ENCODE measurements at places on chromosomes 5 and 9.
A peak's percentile ranks its signal among the peaks of the same experiment; 100 is the strongest.

GRCh38 chr9:36486329-36486932, 86.3 kb upstream of the MELK start:
- peak; percentile 12 for DNase-seq

DNA sequence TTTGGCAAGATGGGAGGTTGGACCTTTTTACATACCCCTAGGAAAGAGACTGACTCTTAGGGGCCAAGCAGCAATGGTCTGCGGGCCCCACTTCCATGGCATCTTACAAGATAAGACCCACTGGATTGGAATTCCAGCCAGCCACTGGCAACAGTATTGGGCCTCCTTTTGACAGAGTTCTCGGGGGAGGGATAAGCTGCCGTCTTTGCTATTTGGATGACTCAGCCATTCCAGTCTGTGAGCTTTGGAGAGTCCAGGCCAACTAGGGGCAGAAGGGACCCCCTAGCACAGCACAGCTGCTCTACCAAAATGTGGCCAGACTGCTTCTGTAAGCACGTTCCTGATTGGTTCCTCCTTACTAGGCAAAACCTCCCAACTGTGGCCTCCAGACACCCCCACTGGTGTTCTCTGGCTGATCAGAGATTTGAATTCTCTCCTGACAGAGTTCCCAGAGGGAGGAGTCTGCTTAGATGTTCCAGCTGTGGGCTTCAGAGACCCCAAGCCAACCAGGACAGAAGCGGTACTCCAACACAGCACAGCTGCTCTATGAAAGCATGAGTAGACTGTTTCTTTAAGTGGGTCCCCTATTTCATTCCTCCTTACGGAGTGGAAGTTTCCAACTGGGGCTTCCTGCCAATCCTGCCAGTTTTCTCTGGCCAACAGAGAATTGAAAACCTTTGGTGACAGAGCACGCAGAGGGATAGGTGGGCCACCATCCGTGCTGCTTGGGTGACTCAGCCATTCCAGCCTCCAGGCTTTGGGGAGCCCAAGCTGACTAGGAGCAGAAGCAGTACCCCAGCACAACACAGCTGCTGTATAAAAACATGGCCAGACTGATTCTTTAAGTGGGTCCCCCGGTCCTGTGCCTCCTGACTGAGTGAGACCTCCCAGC, 672.1 kb upstream of the RIOK2 start:
- DNase-seq, result no peak

GRCh38 chr5:92991581-92992067, 589.4 kb downstream of the NR2F1-AS1 start:
- DNase-seq, result peak; percentile 16

DNA sequence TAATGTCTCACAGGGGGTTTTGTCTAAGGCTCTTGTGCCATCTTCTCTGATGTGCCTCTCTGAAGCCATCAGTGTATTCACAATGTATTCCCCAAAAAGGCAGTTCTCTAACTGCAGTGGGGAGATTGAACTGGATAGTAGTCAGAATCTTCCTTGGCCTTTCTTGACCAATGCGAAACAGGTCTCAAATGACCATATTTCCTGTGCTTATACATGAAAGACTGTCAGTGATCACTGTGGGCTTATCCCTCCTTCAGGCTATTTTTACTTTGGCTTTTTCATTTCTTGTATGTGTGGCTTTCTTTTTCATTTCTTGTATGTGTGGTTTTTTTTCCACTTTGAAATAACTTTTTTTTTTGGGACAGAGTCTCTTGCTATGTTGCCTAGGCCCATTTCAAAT, 19.7 kb downstream of the HMGXB3 start:
- DNase-seq, result no peak

- no peak for DNase-seq
Observed at GRCh38 chr9:97849980-97850379, 3.0 kb upstream of the FOXE1 start.

DNA sequence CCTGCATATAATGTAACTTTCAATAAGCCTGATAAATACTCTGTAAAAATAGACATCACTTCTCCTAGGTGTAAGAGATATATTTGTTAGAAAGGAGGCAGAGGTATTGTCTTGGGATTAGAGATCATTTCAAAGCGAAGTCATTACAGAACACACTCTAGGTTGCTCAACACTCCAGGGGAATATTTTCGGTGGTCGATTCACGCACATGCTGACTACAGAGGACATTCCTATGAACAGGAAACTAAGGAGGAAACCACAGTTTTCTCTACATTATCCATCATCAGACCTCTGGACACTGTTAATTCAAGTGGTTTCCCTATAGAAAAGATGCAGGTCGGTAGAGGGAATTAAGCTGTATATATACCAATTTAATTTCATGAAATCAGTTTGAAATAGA, 370.0 kb downstream of the NDUFS4 start:
- no peak for DNase-seq

GRCh38 chr5:156241266-156241665, 85.7 kb upstream of the SGCD start:
- no peak for DNase-seq

- peak; percentile 34 for DNase-seq
Observed at GRCh38 chr5:3584724-3585531, 10.7 kb upstream of the IRX1 start.

DNA sequence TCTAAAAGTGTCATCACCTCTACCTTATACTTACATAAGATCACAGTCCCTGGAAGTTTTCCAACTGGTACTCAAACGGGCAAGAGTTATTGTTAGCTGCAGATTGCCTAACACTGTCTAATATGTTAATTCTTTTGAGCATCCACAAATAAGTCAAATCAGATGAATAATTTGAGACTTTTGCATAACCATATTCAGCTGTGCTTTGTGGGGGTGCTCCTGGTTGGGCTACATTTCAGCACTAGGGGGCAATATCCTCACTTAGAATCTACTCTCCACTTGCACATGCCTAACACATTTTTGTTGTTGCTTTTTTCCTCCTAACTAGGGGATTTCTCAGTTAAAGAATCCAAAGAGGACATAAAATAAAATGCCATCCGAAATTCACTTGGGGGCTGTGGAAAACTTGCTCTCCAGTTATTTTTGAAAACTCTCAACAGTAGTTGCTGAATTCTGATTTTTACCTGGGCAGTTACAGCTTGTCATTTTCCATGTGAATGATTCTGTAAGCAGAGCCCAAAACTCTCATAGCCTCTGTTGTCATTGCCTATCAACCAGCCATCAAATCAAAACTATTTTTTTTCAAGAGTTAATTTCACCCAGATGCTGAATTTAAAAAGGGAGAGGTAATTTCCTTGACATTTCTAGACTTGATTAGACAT, 71.5 kb downstream of the TRIM36 start:
- peak; percentile 38 for DNase-seq

- DNase-seq, result no peak
Observed at GRCh38 chr9:134319306-134320125, 6.7 kb upstream of the RXRA start.

DNA sequence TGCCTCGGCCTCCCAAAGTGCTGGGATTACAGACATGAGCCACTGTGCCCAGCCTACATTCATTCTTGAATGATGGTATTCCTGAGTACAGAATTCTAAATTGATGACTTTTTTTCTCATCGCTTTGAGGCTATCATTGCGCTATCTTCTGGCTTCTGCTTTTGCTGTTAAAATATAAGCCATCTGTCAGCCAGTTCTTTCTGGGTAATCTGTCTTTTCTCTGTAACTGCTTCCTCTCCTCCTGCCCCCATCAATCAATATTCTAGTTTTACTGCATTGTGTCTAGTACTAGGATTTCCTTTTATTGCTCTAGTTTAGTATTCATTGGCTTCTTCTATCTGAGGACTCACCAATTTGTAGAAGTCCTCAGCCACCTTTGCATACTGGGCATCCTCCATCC, 89.0 kb downstream of the PLPP1 start:
- no peak for DNase-seq

GRCh38 chr9:94867281-94867841, 140.9 kb downstream of the AOPEP start:
- no peak for DNase-seq

DNA sequence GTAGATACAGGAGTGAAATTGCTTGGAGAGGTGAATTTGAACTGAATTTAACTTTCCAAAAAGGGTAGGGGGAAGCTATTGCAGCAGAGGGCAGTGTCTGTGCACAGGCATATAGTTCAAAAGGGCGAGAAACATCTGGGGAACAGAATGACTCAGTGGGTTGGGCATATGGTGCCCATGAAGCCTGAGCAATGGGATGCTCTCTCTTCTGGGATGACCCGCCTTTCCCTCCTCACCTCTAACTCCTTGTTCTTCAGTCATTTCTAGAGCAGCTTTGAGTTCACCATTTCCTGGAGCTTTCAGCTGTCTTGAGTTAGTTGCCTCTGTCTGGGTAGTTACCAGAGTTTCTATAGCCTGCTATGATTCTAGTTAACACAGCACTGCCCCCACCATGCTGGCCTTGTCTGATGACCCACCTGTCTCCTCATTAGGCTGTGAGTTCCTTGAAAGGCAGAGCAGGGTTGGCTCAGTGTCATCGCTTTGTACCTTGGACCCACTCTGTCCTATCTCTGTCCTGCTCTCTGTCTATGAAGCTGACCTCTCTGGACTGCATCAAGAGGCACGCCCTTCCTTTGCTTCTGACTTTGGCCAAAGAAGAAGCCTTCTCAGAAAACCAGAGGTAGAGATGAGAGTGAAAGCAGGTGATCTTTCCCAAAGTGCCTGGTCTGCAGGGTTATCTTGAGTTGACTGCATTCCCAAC, 299.6 kb upstream of the KLF4 start:
- DNase-seq, result no peak

DNA sequence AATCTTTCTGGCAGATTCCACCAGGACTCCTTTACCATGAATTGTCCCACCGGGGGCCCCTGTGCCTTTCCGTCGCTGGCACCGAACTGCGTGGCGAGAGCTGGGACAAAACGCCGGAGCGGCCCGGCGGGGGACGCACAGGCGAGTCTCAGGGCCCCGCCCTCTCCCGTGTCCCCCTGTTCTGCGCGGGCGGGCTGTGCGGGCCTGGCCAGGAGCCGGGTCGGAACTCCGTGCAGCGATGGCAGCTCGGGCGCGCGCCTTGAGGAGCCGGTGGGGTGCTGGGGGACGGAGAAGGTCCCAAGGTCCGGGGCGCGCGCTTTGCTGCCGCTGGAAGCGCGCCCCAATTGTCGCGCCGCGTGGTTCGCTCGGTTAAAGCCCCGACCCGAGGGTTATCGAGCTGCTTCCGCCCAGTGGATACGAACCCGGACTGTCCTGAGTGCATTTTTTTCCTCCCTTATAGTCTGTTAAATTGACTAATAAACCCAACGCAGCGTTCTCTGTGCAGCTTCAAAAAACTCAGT, 125.3 kb downstream of the TMEM174 start:
- DNase-seq, result no peak

DNA sequence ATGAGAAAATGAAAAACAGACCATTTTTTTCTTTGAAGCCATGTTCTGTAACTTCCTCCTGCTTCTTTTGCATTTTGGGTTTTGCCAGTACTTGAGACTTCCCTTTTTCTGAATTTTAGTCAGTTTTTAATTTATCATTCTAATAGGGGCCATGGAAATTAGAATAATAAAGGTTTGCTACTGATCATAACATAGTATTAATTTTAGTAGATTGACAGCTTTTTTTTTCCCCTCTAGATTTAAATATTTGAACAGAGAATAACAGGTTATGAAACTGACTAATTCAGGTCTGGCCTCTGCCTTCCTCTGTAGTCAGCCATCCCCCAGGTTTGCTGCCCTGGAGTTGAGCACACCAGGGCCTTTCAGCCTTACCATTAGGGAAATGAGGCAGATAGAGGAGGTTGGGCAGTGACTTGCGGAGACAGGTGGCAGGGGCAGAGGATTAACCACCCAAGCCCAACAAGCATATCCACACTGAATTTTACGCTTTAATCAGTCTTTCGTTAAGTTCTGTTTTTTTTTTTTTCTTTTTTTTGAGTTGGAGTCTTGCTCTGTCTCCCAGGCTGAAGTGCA, 80.1 kb upstream of the TNFAIP8 start:
- DNase-seq, result peak; percentile 23

DNA sequence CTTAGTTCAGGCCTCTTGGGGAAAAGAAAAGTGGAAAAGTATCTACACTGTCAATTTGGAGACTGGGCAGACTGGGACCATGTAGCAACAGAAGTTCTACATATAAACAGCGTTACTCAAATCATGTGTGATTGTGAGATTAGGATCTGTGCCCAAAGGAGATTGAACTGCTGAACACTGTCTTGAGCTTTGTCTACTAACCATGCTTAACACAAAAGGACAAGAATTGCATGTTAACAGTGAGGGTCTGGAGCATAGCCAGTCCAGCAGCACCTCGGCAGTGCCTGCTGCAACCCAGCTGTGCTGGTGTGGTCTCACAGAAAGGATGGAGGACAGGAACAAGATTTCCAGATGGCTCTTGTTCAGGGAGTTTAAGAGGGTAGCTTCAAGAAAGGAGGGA, 5.7 kb downstream of the PAM start:
- DNase-seq, result no peak

DNA sequence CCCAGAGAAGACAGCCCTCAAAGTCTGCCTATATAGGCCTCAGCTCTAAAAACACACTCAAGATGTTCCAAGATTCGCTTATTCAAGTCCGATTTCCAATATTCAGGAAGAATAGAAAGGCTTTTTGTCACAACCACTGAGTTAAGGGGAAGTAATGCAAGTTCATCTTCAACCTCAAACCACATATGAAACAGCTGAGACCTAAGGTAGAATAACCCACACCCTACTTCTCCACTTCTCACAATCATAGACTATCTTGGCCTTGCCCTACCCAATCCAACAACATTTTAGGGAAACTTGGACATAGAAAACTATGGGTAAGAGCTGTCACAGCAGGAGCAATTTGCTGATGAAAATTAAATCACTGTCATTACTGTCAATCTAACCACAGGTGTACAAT, 152.0 kb upstream of the LRRTM2 start:
- no peak for DNase-seq

- no peak for DNase-seq
Observed at GRCh38 chr5:80109646-80110478, 74.7 kb downstream of the THBS4 start.

- no peak for DNase-seq
Observed at GRCh38 chr5:1031306-1031959, 22.8 kb downstream of the NKD2 start.

DNA sequence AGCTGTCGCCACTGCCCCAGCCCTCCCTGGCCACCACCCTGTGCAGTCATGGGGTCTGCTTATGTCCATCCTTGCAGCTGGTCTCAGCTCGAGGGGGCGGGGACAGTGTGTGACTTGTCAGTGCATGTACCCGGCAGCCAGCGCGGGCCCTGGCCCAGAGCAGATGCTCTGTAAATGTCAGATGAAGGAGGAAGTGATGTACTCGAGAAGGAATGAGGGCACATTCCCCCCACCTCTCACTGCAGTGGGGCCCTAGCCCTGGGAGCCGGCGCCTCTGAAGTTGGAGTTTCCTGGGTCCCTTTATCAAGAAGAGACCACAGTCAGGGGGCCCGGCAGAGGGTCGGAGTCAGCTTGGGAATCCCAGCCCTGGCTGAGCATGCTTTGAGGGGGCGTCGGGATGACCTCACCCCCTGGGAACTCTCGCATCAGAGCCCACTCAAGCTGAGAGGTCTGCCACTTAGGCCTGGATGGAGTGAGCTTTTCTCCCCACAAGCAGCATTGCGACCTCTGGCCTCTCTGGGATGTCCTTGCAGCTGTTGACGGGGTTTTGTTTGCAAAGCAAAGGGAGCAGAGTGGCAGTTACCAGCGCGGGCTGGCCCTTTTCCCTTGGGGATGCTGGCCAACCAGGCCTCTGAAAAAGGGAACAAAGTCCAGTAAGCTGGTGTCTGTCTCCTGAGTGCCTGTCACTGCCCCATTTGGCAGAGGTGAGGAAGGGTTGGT, 19.0 kb downstream of the NEURL1B start:
- peak; percentile 73 for DNase-seq

GRCh38 chr9:120916991-120917880, 9.4 kb downstream of the TRAF1 start:
- no peak for DNase-seq

All from WERI-Rb-1 (cell line).